ENCODE measurements at places on chromosomes 12 and 14. TPM values are rescaled to one million over a fixed set of nuclear protein-coding genes. Genes with fewer than 3 reads are reported as not detected.

Gene TAS2R13
- 1.2 TPM for total RNA-seq

Gene TPH2
- not detected for total RNA-seq

GRCh38 chr12:107355612-107356011, 262.3 kb upstream of the CRY1 start:
- DNase-seq, result no peak

DNA sequence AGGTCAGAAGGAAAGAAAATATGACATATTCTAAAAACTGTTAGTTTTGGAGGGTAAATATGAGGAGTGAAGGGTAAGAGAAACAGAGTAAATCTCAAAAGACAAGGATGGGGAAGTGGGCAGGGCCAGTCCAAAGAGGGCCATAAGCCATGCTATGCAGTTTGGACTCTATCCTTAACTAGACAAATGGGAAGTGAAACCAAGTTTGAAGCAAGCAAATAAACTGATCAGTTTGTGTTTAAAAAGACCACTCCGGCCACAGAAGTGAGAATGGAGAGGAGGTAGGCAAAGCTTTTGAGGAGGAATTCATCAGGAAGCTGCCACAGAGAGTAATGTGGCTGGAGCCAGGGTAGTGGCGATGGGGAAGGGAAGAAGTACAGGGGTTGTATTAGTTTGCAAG, 37.5 kb upstream of the DAAM1 start:
- DNase-seq, result no peak

DNA sequence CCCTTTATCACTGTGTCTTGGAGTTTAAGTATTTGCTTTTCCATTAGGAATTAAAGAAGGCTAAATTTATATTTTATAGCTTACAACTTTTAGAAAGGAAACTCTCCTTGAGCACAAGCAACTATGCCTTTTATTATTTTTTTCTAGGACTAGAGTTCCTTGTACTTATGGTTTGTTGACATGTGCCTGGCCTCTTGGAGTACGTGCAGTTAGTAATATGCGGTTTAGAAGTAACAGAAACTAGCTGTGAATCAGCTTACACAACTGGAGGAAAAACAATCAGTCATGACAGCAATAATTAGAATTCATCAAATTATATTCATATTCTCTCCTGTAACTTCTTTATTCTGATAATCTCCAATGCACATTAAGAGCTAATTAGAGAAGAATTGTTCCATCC, 428.7 kb downstream of the AEBP2 start:
- DNase-seq, result no peak

GRCh38 chr14:95944462-95944861, 67.8 kb downstream of the TUNAR start:
- no peak for DNase-seq
